Stimulated activated CD8-positive, alpha-beta memory T cell treated with anti-CD3 and anti-CD28 coated beads, Interleukin-15, amount 100 ng/mL, for 24 hours (primary cell): ENCODE measurements at places on chromosomes 2 and 18.

DNA sequence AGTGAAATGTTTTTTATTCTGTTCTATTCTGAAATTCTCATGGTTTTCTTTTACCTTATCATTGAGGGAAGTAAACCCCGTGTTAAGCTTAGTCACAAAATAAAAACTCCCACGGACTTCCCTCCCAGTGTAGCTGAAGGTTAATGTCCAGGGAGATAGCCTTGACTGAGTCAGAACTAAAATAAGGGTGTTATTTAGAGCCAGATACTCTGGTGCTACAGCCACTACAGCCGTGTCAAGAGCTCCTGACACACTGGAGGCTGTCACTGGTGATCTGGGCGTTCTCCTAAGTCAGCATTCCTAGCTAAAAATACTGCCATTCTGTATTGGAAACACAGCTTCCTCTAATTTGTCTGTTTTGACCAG lies 82.0 kb upstream of the RANBP2 start:
- no peak for DNase-seq

GRCh38 chr2:134352844-134353243 lies 99.0 kb downstream of the MGAT5 start:
- DNase-seq: no peak

DNA sequence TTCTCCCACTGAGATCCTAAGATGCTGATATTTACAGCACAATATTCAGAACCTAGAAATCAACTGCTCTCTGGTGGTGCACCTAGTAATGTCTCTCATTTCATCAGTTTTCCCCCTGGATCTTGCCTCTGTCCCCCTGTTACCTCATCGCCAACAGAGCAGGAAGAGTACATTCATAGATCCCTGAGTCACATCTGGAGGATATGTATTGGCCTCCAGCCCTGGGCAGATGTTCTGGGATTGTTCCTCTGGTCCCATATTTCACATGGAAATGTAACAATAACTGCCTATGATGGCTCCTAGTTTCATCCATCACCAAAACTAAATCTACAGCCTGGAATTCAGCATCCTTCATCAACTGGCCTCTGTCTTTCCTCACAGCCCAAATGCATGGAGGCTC lies 278.8 kb upstream of the SLC14A2 start:
- DNase-seq: no peak

GRCh38 chr2:138823666-138824065 lies 43.5 kb upstream of the NXPH2 start:
- DNase-seq: no peak

- DNase-seq: no peak
Observed at GRCh38 chr18:79167526-79168190, 98.5 kb downstream of the ATP9B start.

DNA sequence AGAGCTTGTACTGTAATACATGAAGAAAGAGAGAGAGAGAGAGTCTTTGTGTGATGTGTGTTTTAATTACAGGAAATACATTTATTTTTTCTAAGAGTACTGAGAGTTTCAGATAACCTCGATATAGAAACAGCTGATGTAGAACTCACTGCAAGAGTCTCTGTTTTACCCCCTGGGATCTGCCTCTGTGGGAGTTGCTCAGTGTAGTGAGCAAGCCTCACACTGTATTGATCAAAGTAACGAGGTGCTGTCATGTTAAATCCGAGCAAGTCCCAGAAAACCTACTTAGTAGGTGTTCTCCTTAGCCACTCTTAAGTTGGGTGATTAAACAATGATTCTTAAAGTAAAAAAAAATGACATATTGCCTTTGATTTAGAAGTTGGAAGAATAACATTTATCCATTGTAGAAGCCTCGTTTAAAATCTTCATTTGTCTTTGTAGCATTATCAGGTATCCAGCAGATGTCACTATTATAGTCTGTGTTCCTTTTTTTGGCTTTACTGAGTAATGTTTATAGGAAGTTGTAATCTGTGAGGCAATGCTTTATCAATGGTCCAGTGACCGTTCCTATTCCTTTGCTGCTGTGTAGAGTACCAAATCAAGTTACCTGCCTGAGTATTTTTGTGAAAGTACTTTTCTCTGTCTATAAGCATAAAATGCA lies 219.0 kb downstream of the MYO3B start:
- no peak for DNase-seq

DNA sequence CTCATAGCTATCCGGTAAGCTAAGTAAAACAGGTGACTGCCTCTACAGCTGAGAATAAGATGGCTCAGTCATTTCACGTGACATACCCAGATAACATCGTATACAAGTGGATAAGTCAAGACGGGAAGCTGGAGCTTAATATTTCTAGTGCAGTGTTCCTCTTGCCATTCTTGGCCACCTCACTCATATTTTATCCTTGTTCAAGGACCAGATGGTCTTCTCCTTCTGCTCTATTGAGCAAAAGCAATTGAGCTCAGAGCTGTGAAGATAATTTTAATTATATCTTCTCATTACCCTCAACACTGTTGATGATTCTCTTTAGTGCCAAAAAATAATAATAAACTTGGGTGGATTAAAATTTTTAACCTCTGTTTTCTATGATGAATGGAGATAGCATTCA lies 201.1 kb downstream of the DCC start:
- DNase-seq: no peak

DNA sequence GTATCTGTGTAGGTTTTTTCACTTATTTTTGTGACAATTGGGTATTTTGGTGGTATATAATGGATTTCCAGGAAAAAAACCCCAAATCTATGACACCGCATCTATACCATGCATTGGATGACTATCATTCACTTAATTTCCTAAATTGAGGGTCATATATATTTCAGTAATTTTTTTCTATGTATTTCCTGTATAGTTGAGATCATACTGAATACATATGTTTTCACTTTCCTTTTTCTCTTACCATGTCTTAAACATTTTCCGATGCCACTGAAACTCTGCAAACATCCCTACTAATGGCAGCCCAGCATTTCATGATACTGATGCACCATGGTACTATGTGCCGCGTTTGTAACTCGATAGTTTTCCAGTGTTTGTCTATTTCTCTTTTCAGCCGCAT lies 40.4 kb downstream of the CDKL4 start:
- DNase-seq: no peak

DNA sequence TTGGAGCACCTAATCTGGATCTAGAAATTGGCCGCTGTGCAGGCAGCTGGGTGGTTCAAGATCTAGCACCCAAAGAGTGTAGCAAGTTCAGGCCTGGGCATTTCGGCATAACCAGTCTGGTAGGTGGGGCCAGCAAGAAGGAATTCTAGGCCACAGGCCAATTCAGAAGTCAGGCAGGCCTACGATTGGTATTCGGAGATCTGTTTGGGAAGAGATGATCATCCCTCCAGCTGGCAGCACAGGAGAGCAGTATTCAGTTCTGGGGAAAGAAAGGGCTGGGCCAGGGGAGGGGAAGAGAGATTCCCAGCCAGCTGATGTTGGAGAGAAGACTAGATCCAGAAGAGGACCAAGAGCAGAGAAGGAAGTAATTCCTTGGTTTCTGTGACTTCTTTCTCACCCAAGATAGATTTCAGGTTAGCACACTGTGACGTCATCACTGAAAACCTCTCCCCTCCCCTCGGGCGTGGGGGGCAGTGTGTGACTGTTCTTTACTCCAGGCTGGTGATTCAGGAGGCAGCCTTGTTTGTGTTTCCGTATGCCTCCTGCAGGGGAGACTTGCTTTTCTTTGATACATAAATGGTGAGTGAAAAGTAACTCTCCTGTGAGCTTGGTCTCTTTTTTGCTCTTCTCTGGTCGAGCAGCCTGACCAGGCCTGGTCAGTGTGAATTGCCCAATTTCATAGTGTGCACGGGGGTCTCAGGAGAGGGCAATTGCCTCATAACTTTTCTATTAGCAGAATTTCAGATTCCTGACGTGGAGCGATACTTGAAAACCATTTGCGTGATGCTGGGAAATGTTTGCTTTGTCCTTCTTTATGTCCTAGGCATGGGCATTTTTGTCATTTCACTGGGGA lies 61.1 kb downstream of the MEIS1 start:
- DNase-seq: no peak

- DNase-seq: no peak
Observed at GRCh38 chr2:33477473-33478468, 1.3 kb downstream of the RASGRP3 start.

DNA sequence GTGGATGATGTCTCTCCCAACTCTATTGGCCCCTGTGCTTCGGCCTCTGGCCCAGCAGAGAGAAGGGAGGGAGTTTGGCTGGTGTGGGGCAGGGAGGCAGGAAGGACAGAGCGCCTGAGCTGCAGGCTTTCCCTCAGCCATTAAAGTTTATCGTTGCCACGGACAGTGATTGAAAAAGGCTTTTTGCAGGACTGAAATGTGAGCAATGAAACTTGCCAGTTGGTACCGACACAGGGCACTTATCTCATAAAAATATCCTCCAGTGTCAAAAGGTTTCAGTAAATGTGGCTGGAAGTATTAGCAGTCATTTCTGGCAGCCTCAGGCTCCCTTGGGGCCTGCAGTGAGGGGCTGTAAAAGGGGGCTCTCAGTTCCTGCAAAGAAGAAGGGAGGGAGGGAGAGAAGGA lies 169.2 kb downstream of the GLI2 start:
- no peak for DNase-seq

DNA sequence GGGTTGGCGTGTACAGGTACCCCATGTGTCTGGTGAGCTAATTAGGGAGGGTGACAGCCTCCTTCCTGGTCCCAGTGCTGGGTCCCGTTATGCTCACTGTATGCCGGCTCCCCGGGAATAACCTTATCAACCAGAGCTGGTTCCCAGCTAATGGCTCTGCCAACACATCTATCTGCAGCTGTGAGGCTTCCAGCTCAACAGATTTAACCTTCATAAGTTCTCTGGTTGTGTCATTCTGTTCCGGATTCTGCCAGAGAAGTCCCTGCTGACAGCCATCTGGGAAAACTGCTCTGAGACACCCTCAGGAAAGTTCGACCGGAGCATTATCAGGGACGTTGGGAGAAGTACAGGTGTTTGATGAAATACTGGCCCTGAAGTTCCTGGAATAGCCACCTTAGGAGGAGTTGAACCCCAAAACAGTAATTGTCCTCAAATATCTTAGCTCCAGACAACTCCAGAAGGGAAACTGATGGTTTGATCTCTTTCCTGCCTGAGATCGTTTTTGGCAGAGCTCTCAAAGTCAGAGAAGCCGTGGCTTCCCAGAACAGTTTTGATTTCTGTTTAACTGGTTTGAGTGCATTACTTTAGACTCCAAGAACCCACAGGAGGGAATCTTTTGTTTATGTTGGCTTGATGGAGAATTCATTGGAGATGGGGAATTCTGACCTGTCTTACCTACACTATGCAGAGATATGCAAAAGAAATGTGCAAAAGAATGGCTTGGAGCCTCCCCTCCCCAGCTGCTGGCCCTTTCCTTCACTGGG lies 39.4 kb upstream of the TXNDC2 start:
- DNase-seq: no peak

GRCh38 chr2:63562751-63563150 lies 25.5 kb downstream of the WDPCP start:
- DNase-seq: no peak

DNA sequence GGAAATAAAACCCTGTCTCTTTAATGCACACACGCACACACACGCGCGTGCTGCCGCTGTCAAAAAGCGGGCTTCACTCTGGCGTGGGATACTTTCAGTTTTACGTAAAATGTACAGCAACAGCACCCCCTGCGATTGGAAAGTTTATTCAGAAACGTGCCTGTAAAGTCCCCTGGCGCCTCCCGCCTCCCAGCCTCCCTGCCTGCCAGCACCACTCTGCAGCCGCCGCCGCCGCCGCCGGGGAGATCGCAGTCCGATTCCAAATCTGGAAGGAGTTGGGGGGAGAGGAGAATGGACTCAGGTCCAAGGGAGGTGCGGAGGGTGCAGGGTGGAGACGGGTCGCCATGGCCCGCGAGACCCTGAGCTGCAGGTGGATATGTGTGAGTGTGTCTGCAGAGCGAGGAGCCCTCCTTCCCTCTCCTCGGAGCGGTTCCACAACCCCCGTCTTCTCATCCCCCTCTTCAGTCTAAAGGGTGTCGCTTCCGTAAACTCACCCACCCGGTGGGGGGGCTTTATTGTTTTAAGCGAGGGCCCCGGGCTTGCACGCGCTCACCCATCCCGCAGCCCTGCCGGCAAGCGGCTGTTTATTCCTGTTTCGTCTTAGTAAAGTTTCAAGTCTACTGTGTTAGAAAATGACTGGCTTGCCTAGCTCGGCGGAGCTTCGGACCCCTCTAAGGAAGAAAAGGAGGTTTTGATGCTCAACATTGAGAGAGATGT lies 1.8 kb upstream of the BCL11A start:
- DNase-seq: no peak

GRCh38 chr2:173457366-173457765 lies 102.7 kb downstream of the CDCA7 start:
- DNase-seq: no peak

DNA sequence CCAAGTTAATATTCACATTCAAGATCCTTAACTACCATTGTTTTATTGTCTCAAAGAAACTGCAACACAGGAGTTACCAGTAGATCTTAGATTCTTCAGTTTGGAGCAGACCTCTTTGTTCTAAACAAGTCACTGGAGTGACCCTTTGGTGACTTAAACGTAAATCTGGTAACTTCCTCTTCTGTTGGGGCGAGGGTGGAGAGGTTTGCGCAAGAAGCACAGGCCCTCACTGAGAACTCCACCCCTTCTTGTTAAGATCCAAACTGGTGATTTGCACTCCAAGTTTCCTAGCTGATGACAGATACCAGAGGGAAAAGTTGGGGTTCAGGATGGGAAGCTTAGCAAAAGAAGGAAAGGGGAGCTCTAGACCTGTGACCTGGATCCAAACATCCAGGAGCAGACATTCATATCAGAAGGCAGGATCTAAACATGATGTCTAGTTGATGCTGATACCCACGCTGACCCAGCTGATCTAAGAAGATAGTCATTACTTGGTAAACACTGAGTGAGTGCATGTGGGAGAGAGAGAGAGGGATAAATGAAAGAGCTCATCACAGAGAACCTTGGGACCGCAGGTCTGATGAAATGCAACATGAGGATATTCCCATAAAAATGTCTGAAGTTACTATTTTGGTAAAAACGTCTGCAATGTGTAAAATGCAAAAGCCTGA lies 256.0 kb downstream of the CDH20 start:
- no peak for DNase-seq

DNA sequence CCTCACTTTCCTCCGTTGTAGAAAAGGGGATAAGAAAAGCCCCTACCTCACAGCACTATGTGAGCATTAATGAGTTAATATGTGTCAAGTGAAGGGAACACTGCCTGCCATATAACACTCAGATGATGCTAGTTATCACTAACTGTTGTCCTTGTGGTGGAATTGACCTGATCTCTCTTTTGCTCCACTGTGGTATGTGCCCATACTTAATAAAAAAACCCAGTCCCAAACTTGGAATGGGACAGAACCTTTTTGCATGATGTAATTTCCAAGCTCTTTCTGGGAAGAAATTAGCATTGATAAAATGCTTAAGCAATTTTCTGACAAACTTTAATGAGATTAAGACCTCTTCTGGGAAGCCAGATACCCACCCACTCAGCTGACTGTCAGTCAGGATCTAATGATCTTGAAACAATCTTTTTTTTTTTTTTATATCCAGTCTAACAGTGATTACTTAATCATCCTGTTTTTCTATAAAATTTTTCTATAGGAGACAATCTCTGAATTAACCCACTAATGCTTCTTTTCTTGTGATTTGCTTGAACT lies 158.7 kb downstream of the ZBTB7C start:
- no peak for DNase-seq

- no peak for DNase-seq
Observed at GRCh38 chr18:32469691-32470459, 807 bp downstream of the GAREM1 start.

- DNase-seq: no peak
Observed at GRCh38 chr2:100952512-100952911, 49.6 kb upstream of the RPL31 start.
